Psoas muscle (tissue), 8 donors: ENCODE measurements at places on chromosomes 2 and 18. TPM values are rescaled to one million over a fixed set of nuclear protein-coding genes. Genes with fewer than 3 reads are reported as not detected.

- H3K27me3 ChIP-seq, result no peaks in the 10 kb centered on the region
- DNase-seq, result no peak
- peak overlapping the region; percentile 86 for H3K27ac ChIP-seq
- peaks cover 7% of the 10 kb centered on the region for H3K36me3 ChIP-seq
These were observed 27.6 kb downstream of the MBP start for GRCh38 chr18:77105028-77105427.

DNA sequence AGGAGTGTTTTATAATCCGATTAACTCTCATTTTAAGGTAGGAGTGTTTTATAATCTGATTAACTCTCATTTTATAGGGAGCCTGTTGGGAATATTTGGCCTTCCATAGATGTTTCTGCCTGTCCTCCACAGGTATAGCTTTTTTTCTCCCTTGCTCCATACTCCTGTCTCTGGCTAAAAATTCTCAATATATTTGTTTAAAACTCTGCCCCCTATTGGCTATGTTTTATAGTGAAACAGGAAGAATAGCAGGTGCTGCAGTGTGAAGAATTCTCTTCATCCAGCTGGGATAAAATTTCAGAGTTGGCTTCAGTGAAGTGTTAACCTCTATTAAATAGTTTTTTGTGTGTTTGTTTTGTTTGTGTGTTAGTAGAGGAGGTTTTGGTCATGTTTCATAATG lies 1046.0 kb upstream of the TMEFF2 start:
- no peaks in the 10 kb centered on the region for H3K36me3 ChIP-seq
- H3K4me1 ChIP-seq, result no peaks in the 10 kb centered on the region
- no peak overlapping the region for H3K4me3 ChIP-seq
- no peak overlapping the region for H3K27ac ChIP-seq

DNA sequence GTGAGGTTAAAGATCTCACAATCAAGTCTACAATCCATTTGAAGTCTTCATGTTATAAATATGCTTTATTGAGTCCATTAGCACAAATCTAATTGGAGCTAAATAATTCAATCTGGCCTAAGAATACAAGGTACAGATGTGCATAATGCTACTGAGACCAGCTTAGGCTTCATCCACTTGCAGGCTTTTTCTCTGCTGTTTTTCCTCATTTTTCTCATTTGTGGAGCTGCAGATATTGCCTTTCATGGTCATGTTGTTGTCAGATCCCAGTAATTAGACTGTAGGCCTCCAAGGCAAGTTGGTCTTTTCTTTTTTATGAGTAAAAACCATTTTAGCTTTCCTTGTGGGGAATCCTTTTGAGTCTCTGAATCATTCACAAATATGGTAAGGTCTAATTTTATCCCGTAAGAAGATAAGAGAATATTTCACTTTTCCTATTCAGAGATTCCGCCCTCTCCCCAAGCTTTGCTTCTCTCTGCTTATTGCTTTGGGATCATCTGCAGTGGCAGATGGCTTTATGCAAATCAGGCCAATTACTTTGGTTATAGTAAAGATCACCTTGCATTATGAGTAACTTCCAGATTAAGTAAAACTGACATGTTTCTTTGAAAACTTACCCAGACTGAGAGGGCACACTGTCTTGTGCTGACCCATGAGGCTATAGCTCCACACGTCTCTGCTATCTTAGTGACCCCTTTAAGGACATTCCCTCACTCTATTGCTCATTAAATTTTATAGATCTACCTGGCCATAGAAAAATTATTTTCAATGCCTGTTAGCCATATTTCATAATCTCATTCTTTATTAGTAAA lies 80.9 kb downstream of the MGAT5 start:
- no peaks in the 10 kb centered on the region for H3K27me3 ChIP-seq
- no peak overlapping the region for H3K4me3 ChIP-seq
- no peak for DNase-seq
- no peaks in the 10 kb centered on the region for H3K36me3 ChIP-seq
- no peaks in the 10 kb centered on the region for H3K4me1 ChIP-seq

GRCh38 chr2:68907232-68907919 lies 36.2 kb upstream of the BMP10 start:
- DNase-seq, result no peak
- H3K4me3 ChIP-seq, result no peak overlapping the region
- no peaks in the 10 kb centered on the region for H3K4me1 ChIP-seq

- H3K36me3 ChIP-seq, result no peaks in the 10 kb centered on the region
- no peak overlapping the region for H3K4me3 ChIP-seq
- H3K4me1 ChIP-seq, result no peaks in the 10 kb centered on the region
- no peak overlapping the region for H3K27ac ChIP-seq
These were observed 36.7 kb upstream of the ST8SIA5 start for GRCh38 chr18:46793565-46793964.

GRCh38 chr2:8709611-8710010 lies 27.8 kb downstream of the ID2 start:
- no peaks in the 10 kb centered on the region for H3K27me3 ChIP-seq
- DNase-seq, result no peak
- H3K27ac ChIP-seq, result no peak overlapping the region
- no peak overlapping the region for H3K4me3 ChIP-seq
- H3K4me1 ChIP-seq, result no peaks in the 10 kb centered on the region

GRCh38 chr18:30689216-30689615 lies 353.3 kb downstream of the DSC3 start:
- H3K36me3 ChIP-seq, result no peaks in the 10 kb centered on the region
- no peak overlapping the region for H3K4me3 ChIP-seq
- no peaks in the 10 kb centered on the region for H3K27me3 ChIP-seq
- H3K4me1 ChIP-seq, result no peaks in the 10 kb centered on the region
- no peak for DNase-seq

- H3K4me3 ChIP-seq, result no peak overlapping the region
- H3K4me1 ChIP-seq, result no peaks in the 10 kb centered on the region
- H3K27me3 ChIP-seq, result no peaks in the 10 kb centered on the region
- H3K36me3 ChIP-seq, result no peaks in the 10 kb centered on the region
- DNase-seq, result no peak
These were observed 22.4 kb upstream of the PMAIP1 start for GRCh38 chr18:59877361-59877760.

- DNase-seq, result no peak
- H3K27me3 ChIP-seq, result no peaks in the 10 kb centered on the region
These were observed 22.5 kb upstream of the RAB11FIP5 start for GRCh38 chr2:73135236-73135635.

The UGT1A5 gene
- not detected for total RNA-seq

- H3K27me3 ChIP-seq, result no peaks in the 10 kb centered on the region
- H3K4me3 ChIP-seq, result no peak overlapping the region
- DNase-seq, result no peak
- H3K36me3 ChIP-seq, result no peaks in the 10 kb centered on the region
- no peaks in the 10 kb centered on the region for H3K4me1 ChIP-seq
- no peak overlapping the region for H3K27ac ChIP-seq
These were observed 69.0 kb upstream of the DSG1 start for GRCh38 chr18:31248783-31249521.

DNA sequence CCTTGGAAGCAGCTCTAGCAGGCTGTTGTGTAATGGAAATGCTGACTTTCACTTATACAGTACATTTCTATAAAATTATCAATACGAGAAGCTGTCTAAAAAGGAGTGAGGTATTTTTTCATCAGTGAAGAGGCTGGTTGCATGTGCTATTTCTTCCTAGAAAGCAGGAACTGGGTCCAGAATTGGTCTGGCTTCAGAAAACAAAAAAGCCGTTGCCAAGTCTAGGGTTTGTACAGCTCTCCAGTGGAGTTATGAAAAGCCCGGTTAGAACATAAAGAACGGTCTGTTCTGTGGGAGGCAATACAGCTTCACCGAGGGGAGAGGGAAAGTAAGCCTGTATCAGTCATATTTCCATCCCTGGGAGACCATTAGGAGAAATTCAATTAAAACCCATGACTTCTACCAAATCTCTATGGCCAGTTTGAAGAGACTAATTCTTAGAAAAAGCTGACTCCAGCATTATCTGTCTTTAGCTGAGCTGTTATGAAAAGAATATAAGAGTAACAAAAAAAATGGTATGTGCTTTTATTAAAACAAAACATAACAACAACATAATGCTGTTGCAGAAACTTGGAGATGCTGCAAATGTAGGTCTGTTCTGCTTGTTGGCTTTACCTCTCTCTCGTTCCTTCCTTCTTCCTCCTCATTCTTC lies 217.0 kb downstream of the CMPK2 start:
- no peaks in the 10 kb centered on the region for H3K27me3 ChIP-seq
- no peak overlapping the region for H3K27ac ChIP-seq
- peaks cover 11% of the 10 kb centered on the region for H3K4me1 ChIP-seq
- no peak for DNase-seq
- H3K4me3 ChIP-seq, result no peak overlapping the region

DNA sequence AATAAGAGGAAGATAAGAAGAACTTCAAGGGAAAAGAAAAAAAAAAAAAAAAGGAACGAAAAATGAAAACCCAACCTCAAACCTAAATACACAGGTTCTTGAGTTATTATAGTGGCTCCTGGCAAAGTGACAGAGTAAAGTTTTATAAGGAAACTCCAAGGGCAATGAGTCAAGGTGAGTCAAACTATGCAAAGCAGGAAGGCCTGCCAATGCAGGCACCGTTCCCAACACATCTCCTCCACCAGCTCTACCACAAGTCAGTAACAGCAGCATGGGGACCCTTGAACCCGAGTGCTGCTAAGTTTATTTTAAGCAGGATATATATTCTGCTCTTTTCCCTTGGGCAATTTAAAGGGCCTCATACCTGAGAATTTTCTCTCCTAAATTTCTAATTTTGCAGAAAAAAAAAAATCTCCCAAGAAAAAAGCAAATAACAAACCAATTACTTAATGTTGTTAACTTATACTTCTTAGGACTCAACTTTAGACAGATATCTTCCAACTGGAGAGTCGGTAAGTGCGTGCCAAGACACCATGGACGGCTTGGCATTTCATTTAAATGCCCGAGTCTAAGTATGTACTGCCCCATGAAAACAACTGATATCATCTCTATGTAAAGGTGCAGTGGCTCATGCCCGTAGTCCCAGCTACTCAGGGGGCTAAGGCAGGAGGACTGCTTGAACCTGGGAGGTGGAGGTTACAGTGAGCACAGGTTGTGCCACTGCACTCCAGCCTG lies 75.7 kb upstream of the TFCP2L1 start:
- peaks cover 38% of the 10 kb centered on the region for H3K4me1 ChIP-seq
- peak; percentile 78 for DNase-seq
- H3K36me3 ChIP-seq, result peaks cover 55% of the 10 kb centered on the region
- H3K27ac ChIP-seq, result peak overlapping the region; percentile 64

The PREB gene
- total RNA-seq, result 206 TPM

DNA sequence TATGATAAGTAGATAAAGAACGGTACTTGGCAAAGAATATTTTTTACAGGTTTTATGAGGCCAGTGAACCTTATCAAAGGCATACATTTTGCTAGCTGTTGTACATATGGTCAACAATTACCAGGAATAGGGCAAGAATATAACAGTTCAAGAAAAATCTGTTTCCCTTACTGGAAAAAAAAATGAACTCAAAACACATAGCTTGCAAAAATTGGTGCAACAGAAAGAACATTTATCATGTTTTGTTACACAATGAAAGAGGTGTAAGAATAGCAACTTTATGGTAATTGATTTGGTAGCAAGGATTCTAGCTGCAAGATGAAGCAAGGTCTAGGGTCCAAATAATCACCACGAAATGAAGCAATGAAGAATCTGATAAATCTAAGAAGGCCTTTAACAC lies 41.6 kb downstream of the TTC21B start:
- H3K27me3 ChIP-seq, result no peaks in the 10 kb centered on the region
- no peaks in the 10 kb centered on the region for H3K4me1 ChIP-seq
- DNase-seq, result no peak
- H3K27ac ChIP-seq, result no peak overlapping the region

The NCK2 gene
- 42.0 TPM for total RNA-seq

GRCh38 chr2:437756-438393 lies 150.0 kb upstream of the ALKAL2 start:
- H3K4me3 ChIP-seq, result no peak overlapping the region
- H3K4me1 ChIP-seq, result no peaks in the 10 kb centered on the region
- H3K27me3 ChIP-seq, result no peaks in the 10 kb centered on the region
- no peak overlapping the region for H3K27ac ChIP-seq
- no peak for DNase-seq
- H3K36me3 ChIP-seq, result no peaks in the 10 kb centered on the region

DNA sequence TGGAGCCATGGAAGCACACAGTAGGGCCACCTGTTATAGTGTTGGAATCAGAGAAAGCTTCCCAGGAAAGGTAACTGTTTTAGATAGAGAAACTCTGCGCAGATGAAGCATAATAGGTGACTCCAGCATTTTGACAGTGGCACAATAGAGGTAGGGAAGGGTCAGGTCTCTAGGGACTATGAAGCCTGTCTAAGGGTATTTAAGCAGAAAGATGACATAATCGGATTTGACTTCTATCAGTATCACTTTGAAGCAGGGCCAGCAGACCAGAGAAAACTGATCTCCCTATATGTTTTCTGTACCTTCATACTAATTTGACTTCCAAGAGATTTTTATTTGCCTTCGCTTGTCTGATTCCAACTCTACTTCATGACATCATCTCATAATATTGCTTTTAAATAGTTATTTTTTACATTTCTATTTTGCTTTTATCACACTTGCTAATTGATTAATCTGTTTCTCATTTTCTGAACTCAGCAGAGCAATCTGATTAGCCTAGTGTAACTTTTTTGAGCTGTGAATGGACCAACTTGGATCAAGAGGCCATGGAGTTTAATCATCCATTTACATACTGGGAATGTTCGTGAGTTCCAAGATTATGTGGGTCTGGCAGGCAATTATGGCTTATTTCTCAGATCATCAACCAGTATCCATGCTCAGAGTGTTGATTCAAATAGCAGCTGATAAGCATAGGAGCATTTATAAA lies 8.4 kb upstream of the HIBCH start:
- no peaks in the 10 kb centered on the region for H3K27me3 ChIP-seq
- H3K27ac ChIP-seq, result no peak overlapping the region
- H3K36me3 ChIP-seq, result no peaks in the 10 kb centered on the region
- no peak for DNase-seq

- no peaks in the 10 kb centered on the region for H3K36me3 ChIP-seq
- DNase-seq, result no peak
- no peak overlapping the region for H3K4me3 ChIP-seq
- no peaks in the 10 kb centered on the region for H3K27me3 ChIP-seq
- H3K4me1 ChIP-seq, result no peaks in the 10 kb centered on the region
These were observed 289.0 kb downstream of the CDH2 start for GRCh38 chr18:27887711-27888495.

DNA sequence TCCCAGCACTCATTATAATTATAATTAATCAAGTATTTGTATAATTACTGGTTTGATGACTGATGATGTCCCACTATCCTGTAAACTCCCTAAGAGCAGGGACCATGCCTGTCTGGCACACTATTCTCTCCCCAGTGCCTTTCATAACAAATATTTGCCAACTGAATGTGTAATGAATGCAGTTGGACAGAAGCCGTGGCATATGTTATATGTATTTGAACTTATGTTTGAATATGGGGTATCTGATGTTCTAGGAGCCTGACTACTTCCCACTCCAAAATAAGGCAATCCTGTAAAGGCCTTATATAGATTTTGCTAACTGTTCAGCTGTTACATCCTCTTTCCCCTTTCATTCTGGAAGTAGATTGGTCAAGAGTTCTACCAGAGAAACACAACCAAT lies 19.7 kb downstream of the OSBPL6 start:
- H3K27me3 ChIP-seq, result no peaks in the 10 kb centered on the region
- no peak for DNase-seq
- no peak overlapping the region for H3K4me3 ChIP-seq
- H3K27ac ChIP-seq, result peak overlapping the region; percentile 11

The IL18RAP gene
- 0.12 TPM for total RNA-seq
